ENCODE measurements at places on chromosomes 7 and 10.

- DNase-seq: no peak
Observed at GRCh38 chr7:85222522-85222921, 35.7 kb upstream of the SEMA3D start.

- no peak for DNase-seq
Observed at GRCh38 chr10:24448351-24448999, 239.5 kb downstream of the KIAA1217 start.

- no peak for DNase-seq
Observed at GRCh38 chr10:89399956-89400355, 7.5 kb downstream of the IFIT1 start.

DNA sequence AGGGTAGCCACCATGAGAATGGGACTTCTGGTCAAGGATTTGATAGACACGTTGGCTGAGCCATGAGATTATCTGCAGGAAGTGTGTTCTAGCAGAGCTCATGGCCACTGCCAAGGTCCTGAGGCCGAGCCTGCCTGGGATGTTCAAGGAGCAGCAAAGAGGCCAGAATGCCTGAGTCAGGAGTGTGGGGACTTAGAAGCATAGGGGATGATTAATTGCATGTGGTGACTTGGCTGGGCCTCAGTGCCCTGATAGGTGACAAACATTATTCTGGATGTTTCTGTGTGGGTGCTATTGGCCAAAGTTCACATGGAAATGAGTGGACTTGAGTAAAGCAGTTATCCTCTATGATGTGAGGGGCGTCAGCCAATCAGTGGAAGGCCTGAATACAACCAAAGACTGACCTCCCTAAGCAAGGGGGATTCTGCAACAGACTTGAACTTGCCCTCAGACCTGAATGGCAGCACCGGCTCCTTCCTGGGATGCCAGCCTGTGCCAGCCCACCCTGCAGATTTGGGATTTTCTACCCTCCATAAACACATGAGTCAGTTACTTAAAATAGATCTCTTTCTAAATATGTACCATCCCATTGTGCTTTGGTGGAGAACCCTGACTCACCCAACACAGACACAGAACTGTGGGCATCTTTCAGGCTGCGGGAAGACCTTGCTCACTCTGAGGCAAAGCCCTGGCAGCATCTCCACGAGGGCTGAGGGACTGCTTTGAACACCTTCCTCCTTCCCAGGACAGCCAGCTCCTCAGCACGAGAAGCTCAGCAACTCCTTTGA is 363.9 kb upstream of the MGMT start:
- no peak for DNase-seq

- DNase-seq: no peak
Observed at GRCh38 chr7:101088858-101089529, 3.7 kb downstream of the TRIM56 start.

DNA sequence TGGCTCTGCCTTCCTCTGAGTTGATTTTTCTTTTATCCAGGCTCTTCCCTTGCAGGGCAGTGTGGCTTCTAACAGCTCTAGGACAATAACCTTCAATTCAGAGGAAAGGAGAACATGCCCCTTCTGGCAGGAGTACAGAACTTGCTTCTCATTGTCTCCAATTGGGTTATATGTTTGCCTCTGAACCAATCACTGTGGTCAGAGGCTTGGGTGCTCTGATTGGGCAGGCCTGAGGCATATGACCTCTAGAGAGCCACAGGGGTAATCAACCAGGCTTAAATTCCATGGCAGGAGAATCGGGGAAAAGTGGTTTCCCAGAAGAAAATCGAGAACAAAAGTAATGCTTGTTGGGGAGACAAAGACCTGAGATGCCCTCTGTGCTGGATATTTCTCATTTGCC is 240.0 kb downstream of the REEP3 start:
- DNase-seq: no peak

DNA sequence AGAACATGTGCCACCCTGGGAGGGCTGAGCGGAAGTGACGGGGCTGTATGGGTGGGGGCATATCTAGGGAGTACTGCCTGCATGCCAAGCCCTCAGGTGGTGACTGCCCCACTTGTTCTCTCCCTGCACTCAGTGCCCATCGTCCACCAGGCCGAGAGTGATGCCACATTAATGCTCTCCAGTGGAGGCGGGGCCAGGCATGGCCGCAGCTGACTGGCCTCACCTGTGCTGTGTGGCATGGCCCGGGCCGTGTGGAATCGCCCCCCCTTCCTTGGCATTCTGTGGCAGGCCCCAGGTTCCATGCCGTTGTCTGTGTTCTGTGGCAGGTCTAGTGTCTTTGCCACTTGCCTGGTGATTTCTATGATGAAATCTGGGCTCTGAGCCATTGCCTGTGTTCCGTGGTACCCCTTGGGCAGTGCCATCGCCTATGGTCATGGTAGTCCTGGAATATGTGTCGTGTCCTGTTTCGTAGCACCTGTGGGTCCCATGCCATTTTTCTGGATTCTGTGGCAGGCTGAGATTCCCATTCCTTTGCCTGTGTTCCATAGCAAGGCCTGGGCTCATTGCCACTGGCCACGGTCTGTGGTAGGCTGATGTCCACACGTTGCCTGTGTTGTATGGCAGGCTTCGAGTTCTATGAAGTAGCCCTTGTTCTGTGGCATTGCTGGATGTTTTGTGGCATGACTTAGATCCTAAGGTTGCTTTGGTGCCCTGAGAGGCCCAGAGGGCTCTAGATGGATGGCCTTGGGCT is 8.9 kb downstream of the FLNC start:
- DNase-seq: no peak

DNA sequence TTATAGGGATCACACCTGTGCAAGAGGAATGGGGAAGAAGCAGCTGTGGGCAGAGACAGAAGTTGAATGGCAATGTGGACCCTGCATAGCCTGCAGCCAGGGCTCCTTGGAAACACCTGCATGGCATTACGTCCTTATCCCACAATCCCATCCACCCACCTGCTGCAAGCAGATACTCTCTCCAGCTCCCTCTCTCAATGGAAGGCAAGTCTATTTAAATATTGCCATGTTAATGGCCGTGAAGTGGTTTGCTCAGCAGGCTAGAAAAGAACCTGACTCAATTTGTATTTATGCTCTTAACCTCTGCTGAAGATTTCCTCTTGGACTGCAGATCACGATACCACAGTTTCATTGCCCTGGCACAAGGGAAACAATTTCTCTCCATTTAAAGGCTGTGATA is 417.0 kb downstream of the TYW1 start:
- no peak for DNase-seq

DNA sequence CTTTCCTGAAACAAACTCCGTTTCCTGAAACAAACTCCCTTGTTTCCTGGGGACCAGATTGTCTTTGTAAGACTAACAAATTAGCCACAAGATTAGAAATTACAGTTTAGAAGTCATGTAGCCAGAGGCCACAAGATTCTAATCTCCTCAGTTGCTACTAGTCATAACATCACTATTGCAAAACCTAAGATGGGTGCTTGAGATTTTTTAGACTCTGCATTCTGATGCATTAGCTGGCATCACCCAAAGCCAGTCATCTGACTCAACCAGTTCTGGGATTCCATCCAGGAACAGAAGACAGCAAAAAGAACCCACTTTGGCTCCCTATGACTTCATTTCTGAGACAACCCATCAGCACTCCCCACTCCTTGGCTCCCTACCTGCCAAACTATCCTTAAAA is 367.9 kb upstream of the MBL2 start:
- no peak for DNase-seq

DNA sequence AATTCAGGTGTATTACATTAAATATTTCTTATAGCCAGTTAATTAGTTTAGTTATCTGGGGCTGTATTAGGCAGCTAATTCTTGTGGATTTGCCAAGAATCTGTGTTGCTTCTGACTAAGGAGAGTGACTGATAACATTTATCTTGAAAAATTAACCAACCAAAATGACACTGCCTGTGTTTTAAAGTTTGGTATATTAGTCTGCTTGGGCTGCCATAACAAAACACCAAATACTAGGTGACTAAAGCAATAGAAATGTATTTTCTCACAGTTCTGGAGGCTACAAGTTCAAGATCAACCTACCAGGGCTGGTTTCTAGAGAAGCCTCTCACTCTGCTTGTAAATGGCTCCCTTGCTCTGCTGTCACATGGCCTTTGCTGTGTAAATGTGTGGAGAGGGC is 12.9 kb downstream of the EXOC4 start:
- DNase-seq: no peak

DNA sequence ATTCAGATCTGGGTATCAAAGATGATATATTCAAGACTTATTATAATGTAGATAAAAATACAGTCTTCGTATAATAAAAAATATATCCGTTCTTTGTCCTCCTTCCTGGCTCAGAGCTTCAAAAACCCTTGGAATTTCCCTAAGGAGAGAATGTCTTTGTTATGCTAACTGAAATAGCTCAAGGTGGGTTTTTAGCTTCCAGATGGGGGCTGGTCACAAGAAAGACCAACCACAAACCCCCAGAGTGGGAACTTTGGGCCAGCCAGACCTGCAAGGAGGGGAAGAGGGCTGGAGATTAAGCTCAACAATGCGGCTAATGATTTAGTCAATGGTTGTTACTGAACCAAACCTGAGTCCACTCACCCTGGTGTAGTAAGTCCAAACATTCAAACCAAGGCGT is 196.4 kb downstream of the SDHAF3 start:
- DNase-seq: no peak

DNA sequence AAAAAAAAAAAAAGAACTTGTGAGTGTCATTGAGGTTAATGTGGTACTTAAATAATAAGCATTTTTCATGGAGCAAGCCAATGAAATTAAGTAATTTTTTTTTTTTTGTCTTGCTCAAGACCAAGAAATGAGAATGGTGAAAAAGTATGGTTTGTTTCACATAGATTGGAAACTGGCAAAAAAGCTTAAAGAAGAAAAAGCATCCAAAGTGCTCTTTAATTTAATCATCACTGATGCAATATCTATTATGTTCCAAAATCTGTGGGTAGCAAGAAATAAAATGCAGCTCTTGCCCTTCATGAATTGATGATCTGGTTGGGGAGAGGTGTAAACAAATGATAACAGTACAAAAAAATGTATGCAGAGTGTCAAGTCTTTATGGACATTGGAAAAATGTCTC is 980.6 kb downstream of the REEP3 start:
- DNase-seq: no peak

DNA sequence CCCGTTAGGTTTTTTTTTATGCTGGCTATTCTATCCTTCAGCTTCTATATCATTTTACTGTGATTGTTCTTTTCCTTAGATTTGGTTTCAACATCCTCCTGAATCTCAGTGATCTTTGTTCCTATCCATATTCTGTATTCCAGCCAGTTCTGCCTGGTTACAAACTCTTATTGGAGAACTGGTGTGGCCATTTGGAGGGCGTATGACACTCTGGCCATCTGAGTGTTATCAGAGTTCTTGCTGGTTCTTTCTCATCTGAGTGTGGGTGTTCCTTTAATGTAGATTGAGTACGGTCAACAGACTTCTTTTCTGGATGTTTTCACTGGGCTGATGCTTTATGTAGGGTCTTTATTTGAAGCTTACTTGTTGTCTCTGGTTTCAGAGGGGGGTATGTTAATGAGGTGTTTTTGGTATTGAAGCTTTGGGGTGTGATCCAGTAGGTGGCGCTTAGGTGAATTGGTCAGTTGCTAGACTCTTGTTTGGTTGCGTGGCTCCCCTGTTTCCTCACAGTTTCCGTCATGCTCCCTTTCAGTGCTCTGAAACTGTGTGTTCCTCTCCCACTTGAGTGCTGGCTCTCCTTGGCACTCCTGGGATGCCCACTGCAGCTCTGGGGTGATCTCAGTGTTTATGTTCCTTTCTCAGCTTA is 80.7 kb downstream of the FANK1 start:
- no peak for DNase-seq

- DNase-seq: no peak
Observed at GRCh38 chr7:92699966-92700514, 109.8 kb upstream of the FAM133B start.

GRCh38 chr7:44379366-44380188 is 54.2 kb upstream of the CAMK2B start:
- no peak for DNase-seq

GRCh38 chr7:47807126-47807525 is 141.1 kb downstream of the PKD1L1 start:
- DNase-seq: no peak

DNA sequence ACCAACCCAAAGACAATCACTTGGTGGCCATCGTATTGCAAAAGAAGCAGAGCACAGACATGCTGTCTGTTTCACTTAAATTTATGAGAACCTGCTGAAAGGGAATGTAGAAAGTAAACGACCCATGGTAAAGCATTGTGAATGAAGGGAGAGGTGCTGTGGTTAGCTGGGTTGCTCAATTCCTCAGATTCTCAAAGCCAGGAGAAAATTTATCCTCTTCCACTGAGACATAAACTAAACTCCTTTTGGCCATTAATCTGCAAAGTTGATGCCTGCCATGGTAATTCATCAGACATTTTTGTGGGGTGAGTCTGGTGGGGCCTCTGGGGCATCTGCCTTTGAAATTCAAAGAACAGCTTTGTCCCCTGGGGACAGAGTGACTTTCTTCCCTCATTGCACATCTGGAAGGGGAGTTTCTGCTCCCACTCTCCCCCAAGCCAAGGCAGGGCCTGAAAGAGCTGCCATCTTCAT is 951.0 kb downstream of the LRMDA start:
- no peak for DNase-seq

DNA sequence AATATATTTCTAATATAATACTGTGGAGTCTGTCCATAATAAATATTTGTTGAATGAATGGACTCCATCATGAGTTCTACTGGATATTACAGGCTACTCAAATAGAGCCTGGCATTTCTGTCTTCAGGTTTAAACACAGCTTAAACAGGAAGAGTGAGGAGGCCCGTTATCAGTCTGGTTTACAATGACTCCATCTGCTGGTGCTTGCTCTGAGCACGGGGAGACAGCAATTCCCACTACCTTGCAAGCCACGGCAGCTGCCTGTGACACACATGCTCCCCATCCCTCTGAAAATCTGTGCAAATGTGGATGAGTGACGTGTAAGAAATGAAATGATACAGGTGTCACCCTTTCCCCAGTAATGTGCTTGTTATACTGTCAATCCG is 293.5 kb upstream of the IMMP2L start:
- DNase-seq: no peak

- DNase-seq: no peak
Observed at GRCh38 chr7:31794851-31795344, 107.9 kb downstream of the PPP1R17 start.

- no peak for DNase-seq
Observed at GRCh38 chr7:104895522-104896236, 118.3 kb upstream of the KMT2E start.

DNA sequence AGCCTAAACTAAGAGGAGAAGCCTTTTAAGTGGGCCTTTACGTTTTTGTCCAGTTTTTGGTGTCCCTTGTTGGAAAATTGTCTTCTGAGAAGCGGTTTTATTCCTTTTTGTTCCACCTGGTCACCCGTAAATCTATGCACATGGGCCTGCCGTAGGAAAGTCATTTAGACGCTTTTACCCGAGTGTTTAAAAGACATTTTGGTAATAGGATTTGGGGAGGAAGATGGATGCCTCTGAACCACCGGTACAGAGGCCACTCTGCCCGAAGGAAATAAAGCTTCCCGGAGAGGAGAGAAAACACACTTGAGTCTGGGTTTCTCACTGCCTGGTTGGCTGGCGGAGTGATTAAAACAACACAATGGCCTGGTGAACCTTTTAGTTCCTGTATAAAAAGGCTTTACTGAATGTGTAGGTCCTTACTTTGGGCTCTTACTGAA is 760 bp downstream of the THNSL1 start:
- DNase-seq: no peak
